Naive thymus-derived CD8-positive, alpha-beta T cell (primary cell): ENCODE measurements at places on chromosomes 7 and 10.

- no peak for DNase-seq
Measured at GRCh38 chr7:73761854-73762658, 8.0 kb downstream of the CLDN3 start.

- no peak for DNase-seq
Measured at GRCh38 chr10:22133749-22134624, 83.8 kb downstream of the EBLN1 start.

GRCh38 chr7:6367701-6368211 lies 80.0 kb downstream of the DAGLB start:
- no peak for DNase-seq

- DNase-seq = no peak
Measured at GRCh38 chr7:13717031-13717430, 272.4 kb downstream of the ETV1 start.

DNA sequence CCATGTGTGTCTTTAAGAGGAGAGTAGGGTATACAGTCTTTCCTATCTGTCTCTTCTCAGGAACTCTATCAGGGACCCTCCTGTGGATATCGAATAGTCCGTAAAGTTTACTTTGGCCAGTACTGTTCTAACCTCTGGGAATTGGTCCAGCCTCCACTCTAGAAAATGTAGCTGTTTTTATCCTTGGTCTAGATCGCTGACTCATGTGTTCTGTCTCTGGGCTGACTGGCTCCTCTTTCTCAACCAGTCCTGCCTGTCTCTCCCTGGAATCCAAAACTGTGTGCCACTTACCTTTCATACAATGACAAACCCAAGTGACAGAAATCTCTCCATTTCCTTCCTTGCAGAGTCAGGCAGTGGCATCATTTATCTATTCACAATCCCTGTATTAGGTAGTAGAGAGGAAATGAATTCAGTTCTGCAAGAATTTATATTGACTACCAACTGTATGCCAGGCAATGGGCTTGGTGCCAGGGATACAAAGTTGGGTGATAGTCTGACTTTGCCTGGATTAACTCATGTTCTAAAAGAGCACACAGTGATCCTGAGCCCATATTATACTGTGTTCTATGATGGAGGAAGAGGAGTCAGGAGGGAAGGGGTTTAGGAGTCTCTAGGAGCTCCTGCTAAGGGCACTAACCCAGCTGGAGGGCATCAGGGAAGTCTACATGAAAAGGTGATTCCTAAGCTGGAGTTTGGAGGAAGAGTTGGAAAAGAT lies 232.7 kb downstream of the LRMDA start:
- no peak for DNase-seq

DNA sequence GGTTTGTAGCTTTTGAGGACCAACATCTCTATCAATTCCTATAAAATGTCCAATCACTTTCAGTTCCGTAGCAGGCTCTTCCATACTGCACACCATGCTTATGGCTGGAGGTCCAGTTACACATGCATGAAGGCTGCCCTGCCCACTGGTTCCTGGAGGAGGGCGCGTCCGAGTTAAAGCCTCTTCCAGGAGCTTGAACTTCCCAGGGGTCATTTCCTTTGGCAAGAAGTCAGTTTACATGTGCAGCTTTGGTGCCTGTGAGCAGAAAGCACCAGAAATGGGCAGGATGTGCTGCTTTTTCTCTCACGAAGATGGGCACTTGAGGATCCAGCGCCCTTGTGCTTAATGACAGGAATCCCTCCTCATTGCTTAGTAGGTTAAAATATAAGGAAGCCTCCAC lies 17.6 kb upstream of the PHYH start:
- no peak for DNase-seq

DNA sequence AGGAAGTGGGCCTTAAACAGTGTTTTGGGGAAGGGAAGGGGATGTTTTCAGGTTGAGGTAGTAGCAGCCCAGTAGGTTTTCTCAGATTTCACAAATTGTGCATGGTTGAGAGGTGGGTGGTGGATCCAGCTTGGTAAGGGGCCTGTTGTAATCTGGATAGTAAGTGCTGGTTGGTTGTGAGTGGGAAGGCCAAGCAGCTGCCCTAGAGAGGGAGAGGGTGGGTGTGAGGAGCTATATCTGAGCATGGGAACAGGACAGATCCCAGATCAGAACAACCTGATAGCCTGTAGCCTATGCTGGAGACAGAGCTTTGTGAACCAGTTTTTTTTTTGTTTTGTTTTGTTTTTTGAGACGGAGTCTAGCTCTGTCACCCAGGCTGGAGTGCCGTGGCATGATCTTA lies 53.9 kb upstream of the ZMIZ2 start:
- DNase-seq = no peak

DNA sequence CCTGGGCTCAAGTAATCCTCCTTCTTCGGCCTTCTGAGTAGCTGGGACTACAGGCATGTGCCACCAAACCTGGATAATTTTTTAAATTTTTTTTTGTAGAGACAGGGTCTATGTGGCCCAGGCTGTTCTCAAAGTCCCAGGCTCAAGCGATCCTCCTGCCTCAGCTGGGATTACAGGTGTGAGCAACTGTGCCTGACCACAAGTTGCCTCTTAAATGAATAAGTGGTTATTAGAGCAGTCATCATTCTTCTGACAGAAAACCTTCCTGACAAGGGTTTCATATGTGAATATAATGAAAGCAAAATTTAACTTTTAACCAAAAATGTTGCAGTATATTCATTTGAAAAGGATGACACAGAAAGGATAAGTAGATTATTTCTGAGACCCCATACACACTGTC lies 532.5 kb downstream of the GRM8 start:
- no peak for DNase-seq

- no peak for DNase-seq
Measured at GRCh38 chr7:27605689-27606269, 56.9 kb downstream of the HIBADH start.
